ENCODE measurements at places on chromosomes 13 and 19. TPM values are rescaled to one million over a fixed set of nuclear protein-coding genes. Genes with fewer than 3 reads are reported as not detected.
A peak's percentile ranks its signal among the peaks of the same experiment; 100 is the strongest.

GRCh38 chr19:3409346-3410064, 43.1 kb downstream of the NFIC start:
- H3K27ac ChIP-seq, result no peak overlapping the region
- no peaks in the 10 kb centered on the region for H3K36me3 ChIP-seq
- H3K4me1 ChIP-seq, result no peaks in the 10 kb centered on the region
- H3K27me3 ChIP-seq, result no peaks in the 10 kb centered on the region
- H3K4me3 ChIP-seq, result no peak overlapping the region

GRCh38 chr13:112143046-112143752, 76.2 kb downstream of the SOX1 start:
- no peaks in the 10 kb centered on the region for H3K27me3 ChIP-seq
- H3K4me3 ChIP-seq, result no peak overlapping the region
- H3K36me3 ChIP-seq, result peaks cover 13% of the 10 kb centered on the region
- no peaks in the 10 kb centered on the region for H3K4me1 ChIP-seq

- no peaks in the 10 kb centered on the region for H3K27me3 ChIP-seq
- H3K36me3 ChIP-seq, result peaks cover 44% of the 10 kb centered on the region
- no peak overlapping the region for H3K27ac ChIP-seq
- H3K4me1 ChIP-seq, result no peaks in the 10 kb centered on the region
Observed at GRCh38 chr13:111269508-111269907, 50.9 kb upstream of the TEX29 start.

GRCh38 chr13:43564952-43565351, 221.8 kb downstream of the ENOX1 start:
- H3K27me3 ChIP-seq, result no peaks in the 10 kb centered on the region
- H3K27ac ChIP-seq, result no peak overlapping the region
- no peaks in the 10 kb centered on the region for H3K36me3 ChIP-seq
- H3K4me3 ChIP-seq, result no peak overlapping the region
- H3K4me1 ChIP-seq, result no peaks in the 10 kb centered on the region
- DNase-seq, result no peak

Gene KLK3
- total RNA-seq, result not detected

GRCh38 chr19:2865334-2866100, 1.6 kb upstream of the ZNF556 start:
- H3K27me3 ChIP-seq, result no peaks in the 10 kb centered on the region
- H3K4me3 ChIP-seq, result no peak overlapping the region
- H3K36me3 ChIP-seq, result peaks cover 15% of the 10 kb centered on the region
- H3K27ac ChIP-seq, result no peak overlapping the region
- DNase-seq, result no peak
- H3K4me1 ChIP-seq, result no peaks in the 10 kb centered on the region

DNA sequence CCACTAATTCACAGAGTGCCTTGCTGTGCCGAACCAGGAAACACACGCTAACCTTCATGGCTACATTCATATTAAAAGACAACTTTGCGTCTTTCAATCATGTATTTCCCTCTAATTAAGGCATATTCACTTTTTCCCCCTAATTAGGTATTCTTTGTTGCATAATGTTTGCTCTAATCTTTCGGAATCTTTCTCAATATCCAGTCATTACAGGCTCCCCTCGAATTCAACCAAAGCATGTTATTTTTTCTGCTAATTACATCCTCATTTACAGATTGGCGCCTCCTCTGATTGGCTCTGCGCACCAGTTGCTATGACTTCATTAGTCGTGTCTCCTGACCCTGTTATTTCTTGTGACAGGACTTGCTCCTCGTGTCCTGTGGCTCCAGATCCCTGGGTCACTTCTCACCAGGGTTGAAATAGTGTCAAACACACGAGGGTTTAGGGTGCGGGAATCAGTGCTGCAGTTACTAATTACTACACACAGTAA, 226.7 kb upstream of the TSHZ3 start:
- no peaks in the 10 kb centered on the region for H3K36me3 ChIP-seq
- H3K4me1 ChIP-seq, result no peaks in the 10 kb centered on the region
- H3K27ac ChIP-seq, result no peak overlapping the region
- H3K27me3 ChIP-seq, result no peaks in the 10 kb centered on the region

DNA sequence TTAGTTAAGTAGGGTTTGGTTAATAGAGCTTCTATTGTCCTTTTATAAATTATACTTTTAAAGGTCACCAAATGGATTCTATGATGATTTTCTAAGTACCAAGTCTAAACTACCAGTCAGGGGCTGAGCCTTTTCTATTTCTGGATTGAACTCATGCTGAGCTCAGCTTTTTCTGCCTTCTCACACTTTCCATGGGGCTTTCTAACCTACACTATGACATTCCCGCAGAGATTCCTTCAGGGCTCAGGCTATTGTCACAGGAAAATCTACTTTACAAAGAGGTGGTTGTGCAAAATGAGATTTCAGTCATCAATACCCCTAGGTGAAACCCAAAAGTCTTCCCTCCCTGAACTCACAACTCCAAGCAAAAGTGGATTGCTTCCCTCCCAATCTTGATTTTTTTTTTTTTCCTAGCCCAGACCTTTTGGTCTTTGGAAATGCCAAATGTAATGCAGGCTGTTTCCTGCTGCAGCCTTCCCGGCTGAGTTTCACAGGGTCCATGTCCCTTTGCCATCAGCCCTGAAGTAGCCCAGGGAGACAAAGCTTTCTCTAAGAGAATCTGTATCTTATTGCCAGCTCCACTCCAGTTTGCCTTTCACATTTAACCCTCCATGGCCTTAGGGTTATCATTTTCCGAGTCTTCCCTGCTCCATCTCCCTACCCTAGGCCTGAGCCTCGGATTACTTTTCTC, 13.6 kb downstream of the C13orf42 start:
- DNase-seq, result no peak
- H3K36me3 ChIP-seq, result no peaks in the 10 kb centered on the region
- H3K27me3 ChIP-seq, result no peaks in the 10 kb centered on the region
- no peak overlapping the region for H3K4me3 ChIP-seq
- H3K4me1 ChIP-seq, result peaks cover 10% of the 10 kb centered on the region

GRCh38 chr19:47663911-47664771, 49.1 kb upstream of the EHD2 start:
- H3K27me3 ChIP-seq, result no peaks in the 10 kb centered on the region
- no peaks in the 10 kb centered on the region for H3K4me1 ChIP-seq
- DNase-seq, result no peak

DNA sequence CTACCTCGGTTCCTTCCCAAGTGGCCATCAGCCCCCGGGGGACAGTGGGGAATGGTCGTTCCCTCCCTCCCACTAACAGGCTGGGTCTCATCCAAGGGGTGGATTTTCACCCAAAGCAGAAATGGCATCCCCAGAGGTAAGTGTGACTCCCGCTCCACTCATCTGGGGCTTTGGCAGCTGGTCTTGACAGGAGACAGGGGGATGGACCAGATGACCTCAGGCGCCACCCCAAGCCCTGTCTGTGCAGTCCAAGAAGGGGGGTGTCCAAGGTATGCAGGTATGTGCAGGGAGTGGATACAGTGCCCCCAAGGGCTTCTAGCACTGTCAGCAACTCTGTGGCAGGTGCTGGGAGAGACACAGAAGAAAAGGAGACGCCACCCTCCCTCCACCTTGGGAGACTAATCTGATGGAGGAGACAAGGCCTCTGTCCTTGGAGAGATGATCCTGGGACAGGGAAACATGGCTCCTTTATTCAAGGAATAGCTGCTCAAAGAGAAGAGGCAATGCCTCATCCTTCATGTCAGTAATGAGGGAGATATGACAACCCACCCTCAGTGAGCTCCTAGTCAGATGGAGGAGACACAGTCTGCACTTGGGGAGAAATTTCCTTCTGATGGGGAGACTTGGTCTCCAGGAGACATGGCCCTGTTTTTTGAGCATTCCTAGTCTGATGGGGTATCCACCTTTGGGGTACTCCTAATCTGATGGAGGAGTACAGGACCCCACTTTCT, 7.7 kb downstream of the CEACAM16 start:
- H3K36me3 ChIP-seq, result no peaks in the 10 kb centered on the region
- no peak for DNase-seq
- no peak overlapping the region for H3K4me3 ChIP-seq

- H3K36me3 ChIP-seq, result no peaks in the 10 kb centered on the region
- H3K27me3 ChIP-seq, result no peaks in the 10 kb centered on the region
- H3K4me1 ChIP-seq, result no peaks in the 10 kb centered on the region
Observed at GRCh38 chr13:23701636-23702035, 131.4 kb downstream of the TNFRSF19 start.

DNA sequence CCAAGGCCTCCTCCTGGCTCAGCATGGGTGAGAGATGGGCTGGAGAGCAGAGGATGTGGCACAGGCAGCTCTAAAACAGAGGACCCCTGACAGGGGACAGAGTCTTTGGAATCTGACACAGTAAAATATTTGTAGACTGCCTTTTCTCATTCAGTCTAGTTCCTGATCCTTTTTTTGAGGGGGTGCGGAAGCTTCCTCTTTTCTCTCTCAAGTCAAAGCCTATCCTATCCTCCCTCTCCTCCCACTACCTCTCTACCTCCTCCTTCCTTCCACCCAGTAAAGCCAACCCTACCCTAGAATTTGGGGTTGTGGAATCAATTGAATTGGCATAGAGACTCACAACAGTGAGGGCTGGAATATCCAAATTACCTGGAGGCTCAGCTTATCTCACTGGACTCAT, 82.0 kb downstream of the TEX26 start:
- no peaks in the 10 kb centered on the region for H3K27me3 ChIP-seq
- no peaks in the 10 kb centered on the region for H3K36me3 ChIP-seq
- H3K27ac ChIP-seq, result no peak overlapping the region
- H3K4me1 ChIP-seq, result no peaks in the 10 kb centered on the region

Gene CLIP3
- 19.7 TPM for total RNA-seq

DNA sequence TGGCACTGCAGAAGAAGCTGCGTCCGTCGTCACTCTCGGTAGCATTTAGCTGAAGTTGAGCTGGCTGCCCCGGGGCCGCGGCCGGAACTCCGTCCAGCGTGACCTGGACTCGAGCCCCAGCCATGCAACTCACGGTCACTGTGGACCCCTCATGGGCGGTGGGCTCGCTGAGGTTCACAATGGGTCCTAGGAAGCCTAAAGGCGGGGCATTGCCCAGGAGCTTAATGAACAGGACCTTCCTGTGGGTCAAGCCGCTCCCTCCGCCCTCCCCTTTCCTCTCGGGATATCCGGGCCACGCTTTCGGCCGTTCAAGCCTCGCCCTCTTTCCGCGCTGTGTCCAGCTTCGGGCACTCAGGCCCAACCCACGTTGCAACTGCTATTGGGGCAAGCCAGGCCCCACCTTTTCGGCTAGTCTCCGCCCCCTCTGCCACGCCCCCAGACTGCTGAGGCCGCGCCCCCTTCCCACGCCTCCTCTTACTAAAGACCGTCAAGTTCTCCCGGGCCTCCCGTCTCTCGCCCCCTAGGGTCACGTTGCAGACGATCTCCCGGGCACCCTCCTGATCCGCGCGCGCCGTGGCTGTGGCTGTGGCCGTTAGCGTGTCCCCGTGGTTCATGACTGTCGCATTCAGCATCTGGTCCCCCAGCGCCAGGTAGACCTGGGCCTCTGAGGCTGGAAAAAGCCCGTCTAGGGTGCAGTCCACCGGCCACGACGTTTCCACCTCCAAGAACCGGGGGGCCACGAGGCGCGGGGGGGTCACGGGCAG, 1.4 kb upstream of the RAVER1 start:
- H3K4me1 ChIP-seq, result peaks cover 6% of the 10 kb centered on the region
- no peaks in the 10 kb centered on the region for H3K27me3 ChIP-seq
- H3K27ac ChIP-seq, result no peak overlapping the region
- peak overlapping the region; percentile 96 for H3K4me3 ChIP-seq
- H3K36me3 ChIP-seq, result peaks cover 4% of the 10 kb centered on the region

GRCh38 chr19:7258840-7259395, 35.3 kb downstream of the INSR start:
- no peaks in the 10 kb centered on the region for H3K27me3 ChIP-seq
- no peak for DNase-seq
- no peak overlapping the region for H3K27ac ChIP-seq
- H3K36me3 ChIP-seq, result no peaks in the 10 kb centered on the region
- peaks cover 2% of the 10 kb centered on the region for H3K4me1 ChIP-seq

DNA sequence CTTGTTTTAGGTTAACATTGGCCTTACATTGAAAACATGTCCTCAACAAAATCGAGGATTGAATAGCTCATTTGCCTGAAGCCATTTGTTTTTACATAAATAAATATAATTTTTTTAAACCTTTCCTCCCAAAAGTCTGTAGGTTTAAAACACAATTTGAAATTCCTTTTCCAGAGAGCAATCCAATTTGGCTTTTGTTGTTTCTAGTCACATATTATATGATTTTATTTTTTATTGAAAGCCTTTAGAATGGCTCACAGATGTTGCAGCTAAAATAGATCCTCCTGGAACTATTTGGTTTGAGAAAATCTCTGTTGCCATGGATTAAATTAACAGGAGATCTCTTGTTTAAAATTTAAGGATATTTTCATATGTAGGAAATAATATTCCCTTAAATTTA, 512.6 kb downstream of the KLF5 start:
- no peak overlapping the region for H3K27ac ChIP-seq
- DNase-seq, result no peak
- H3K4me3 ChIP-seq, result no peak overlapping the region
- no peaks in the 10 kb centered on the region for H3K27me3 ChIP-seq
- no peaks in the 10 kb centered on the region for H3K4me1 ChIP-seq

DNA sequence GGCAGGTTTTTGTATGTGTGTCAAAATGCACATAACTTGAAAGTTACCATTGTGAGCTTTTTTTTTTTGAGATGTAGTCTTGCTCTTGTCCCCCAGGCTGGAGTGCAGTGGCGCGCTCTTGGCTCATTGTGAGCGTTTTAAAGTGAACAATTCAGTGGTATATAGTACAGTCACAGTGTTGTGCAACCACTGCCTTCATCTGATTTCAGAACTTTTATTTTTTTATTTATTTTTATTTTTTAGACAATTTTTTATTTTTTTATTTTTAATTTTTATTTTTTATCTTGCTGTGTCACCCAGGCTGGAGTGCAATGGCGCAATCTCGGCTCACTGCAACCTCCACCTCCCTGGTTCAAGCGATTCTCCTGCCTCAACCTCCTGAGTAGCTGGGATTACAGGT, 15.0 kb downstream of the SLC25A42 start:
- H3K27me3 ChIP-seq, result no peaks in the 10 kb centered on the region
- no peaks in the 10 kb centered on the region for H3K4me1 ChIP-seq
- no peak overlapping the region for H3K27ac ChIP-seq
- no peak for DNase-seq
- no peaks in the 10 kb centered on the region for H3K36me3 ChIP-seq
- no peak overlapping the region for H3K4me3 ChIP-seq

Gene PCDH17
- total RNA-seq, result 0.37 TPM

DNA sequence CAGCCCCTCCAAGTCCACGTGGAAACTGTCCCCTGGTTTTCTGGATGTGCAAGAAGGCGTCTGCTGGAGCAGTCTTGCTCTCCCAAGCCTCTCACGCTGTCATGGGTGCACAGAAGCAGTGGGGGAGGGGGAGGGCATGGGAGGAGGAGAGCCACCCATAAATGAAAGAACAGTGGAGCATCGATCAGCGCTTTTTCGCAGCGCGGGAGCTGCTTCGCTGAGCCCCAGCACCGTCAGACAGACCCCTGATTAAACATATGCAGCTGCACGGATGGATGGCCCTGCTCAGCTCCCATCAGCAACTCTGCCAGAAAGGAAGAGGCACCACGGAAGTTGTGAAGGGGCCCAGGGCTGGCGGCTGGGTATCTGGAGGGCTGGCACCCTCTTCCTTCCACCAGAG, 264.9 kb downstream of the UQCRFS1 start:
- peaks cover 3% of the 10 kb centered on the region for H3K36me3 ChIP-seq
- no peak overlapping the region for H3K27ac ChIP-seq
- no peaks in the 10 kb centered on the region for H3K4me1 ChIP-seq
- DNase-seq, result no peak
- H3K4me3 ChIP-seq, result no peak overlapping the region

Gene CEACAM1
- total RNA-seq, result 0.94 TPM

Gene OR4F17
- total RNA-seq, result not detected

Measured in H9 (cell line).